Renal cortical epithelial cell (primary cell): ENCODE measurements at places on chromosomes 1 and 21. TPM values are rescaled to one million over a fixed set of nuclear protein-coding genes. Genes with fewer than 3 reads are reported as not detected.
A peak's percentile ranks its signal among the peaks of the same experiment; 100 is the strongest.

DNA sequence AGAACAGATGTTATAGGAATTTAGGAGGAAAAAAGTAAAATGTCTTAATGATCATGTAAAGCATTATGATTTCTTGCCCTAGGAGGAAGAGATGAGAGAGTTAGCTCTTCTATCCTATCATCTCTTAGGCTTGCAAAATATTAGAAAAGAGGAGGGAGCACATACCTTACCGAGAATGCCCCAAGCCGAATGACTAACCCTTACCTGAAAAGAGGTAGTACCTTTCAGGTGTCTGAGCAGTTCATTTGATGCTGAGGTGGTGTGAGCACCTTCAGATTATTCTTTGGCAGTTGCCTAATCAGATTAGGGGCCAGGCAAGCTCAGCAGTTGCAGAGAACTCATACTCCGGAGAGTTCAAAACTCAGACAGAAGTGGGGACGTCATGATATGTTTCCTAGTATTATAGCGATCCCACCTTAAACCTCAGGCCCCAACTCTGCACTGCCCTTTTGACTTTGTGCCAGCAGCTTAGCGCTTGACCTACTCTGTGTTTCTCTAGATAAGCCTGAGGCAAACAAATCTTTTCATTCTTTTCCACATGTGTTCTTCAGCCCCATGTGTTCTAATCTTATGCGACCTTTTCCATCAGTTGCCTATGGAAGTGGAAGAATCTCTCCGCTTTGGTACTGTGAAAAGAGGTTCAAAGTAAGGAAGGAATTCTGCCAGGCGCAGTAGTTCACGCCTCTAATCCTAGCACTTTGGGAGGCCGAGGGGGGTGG lies 52.5 kb downstream of the ATP2B4 start:
- no peak for DNase-seq

- DNase-seq: no peak
Measured at GRCh38 chr1:6123083-6123482, 57.0 kb downstream of the CHD5 start.

- DNase-seq: no peak
Measured at GRCh38 chr1:220077887-220078286, 11.7 kb downstream of the BPNT1 start.

- DNase-seq: no peak
Measured at GRCh38 chr1:231264642-231265041, 23.6 kb downstream of the GNPAT start.

LCA5L gene
- total RNA-seq: 3.1 and 3.6 TPM in 2 replicates

IER5 gene
- 16.8 and 19.6 TPM in 2 replicates for total RNA-seq

- no peak for DNase-seq
Measured at GRCh38 chr1:112589766-112590165, 29.2 kb downstream of the ST7L start.

- peak; percentile 26 for DNase-seq
Measured at GRCh38 chr1:69433073-69433472, 134.6 kb upstream of the LRRC7 start.

DNA sequence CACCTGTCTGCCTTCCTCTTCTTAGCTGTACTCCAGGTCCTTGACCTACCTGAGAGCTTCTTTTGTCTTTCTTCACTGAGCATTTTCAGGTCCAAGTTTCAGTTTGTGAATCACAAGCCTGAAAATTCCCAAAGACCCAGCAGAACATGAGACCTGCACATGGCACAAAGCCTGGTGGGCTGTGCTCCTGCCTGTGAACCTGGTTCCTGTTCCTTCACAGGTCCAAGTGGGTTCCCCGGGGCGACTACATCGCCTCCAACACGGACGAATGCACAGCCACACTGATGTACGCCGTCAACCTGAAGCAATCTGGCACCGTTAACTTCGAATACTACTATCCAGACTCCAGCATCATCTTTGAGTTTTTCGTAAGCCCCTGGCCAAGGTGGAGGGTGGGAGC lies 42.1 kb upstream of the SARS1 start:
- DNase-seq: no peak

DNA sequence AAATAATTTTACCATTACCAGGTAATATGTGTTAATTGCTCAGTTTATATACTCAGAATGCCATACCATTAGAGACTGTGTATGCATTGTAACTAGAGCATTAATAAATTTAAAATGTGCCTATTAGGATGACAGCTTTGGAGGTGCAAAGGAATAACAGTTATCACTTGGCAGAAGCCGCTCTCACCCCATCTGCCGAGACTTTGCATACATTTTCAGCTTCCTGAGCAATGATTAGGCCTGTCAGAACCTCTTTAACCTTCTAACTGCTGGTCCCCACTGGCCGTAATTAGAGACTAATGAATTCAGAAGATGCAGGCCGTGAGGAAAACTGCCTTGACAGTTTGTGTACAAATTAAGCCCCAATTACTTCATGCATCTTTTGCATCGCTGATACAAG lies 158.0 kb upstream of the PROX1 start:
- DNase-seq: no peak

DNA sequence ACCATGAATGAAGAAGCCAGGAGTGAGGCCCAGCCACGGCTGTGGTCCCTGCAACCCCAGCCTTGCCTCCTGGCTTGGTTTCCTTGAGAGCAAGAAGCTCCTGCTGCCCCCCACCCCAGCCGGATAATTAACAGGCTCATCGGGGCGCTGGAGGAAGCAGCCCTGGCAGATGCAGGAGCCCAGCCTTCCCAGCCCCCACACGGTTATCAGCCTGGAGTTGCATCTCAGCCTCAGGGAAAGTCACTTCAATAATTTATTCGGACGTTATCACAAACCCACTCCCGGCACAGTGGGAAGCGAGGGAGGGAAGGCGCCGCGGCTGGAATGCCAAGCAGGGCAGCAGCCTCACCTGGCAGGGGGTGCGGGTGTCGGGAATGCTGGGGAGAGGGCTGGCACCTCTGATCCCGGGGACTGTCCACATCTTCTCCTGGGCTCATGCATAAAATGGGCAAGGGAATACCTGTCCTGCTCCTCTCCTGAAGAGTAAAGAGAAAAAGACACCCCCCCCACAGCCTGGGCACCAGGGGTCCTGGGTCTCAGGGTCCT lies 43.3 kb upstream of the LRP8 start:
- DNase-seq: no peak

CNKSR1 gene
- 5.2 and 6.4 TPM in 2 replicates for total RNA-seq

IL12RB2 gene
- total RNA-seq: 0.10 and 1.7 TPM in 2 replicates

GRCh38 chr1:86913399-86913895 lies 479 bp downstream of the SELENOF start:
- DNase-seq: peak; percentile 54

- no peak for DNase-seq
Measured at GRCh38 chr1:119099775-119100174, 40.7 kb downstream of the WARS2 start.

GRCh38 chr1:230866171-230867070 lies 1.9 kb downstream of the C1orf198 start:
- peak; percentile 75 for DNase-seq

COL11A1 gene
- total RNA-seq: 13.7 and 25.9 TPM in 2 replicates

GBP7 gene
- not detected in 2 replicates for total RNA-seq

GPR52 gene
- total RNA-seq: 0.17 and 1.3 TPM in 2 replicates

- no peak for DNase-seq
Measured at GRCh38 chr1:17397910-17398695, 26.1 kb downstream of the PADI6 start.

AADACL4 gene
- not detected in 2 replicates for total RNA-seq

ABCD3 gene
- total RNA-seq: 66.9 and 77.2 TPM in 2 replicates

TMPRSS15 gene
- total RNA-seq: not detected in 2 replicates

DNA sequence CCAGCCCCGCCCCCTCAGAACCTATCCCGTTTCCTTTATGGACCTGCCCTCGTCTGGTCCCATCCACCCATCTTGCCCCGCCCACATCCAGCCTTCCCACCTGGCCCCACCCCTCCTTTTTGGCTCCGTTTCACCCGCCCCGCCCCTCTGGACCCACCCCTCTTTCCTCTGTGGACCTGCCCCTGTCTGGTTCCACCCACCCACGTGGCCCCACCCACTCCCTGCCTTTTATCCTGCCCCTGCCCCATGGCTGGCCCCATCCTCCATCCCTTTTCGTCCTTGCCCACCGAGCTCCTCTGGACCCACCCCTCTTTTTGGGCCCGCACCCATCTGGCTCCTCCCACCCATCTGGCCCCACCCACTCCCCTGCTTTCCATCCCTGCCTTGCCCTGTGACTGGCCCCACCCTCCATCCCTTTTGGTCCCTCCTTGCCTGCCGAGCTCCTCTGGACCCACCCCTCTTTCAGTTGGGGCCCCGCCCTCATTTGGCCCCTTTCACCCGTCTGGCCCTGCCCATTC lies 177.3 kb downstream of the CAMTA1 start:
- DNase-seq: no peak
